Activated CD4-positive, alpha-beta T cell treated with anti-CD3 and anti-CD28 coated beads, Interleukin-2, amount 10 ng/mL, durations not matched to agents 7 days and 5 days (primary cell): ENCODE measurements at places on chromosomes 3 and 15. TPM values are rescaled to one million over a fixed set of nuclear protein-coding genes. Genes with fewer than 3 reads are reported as not detected.

TRH gene
- not detected for total RNA-seq

NDUFB5 gene
- 91.7 TPM for total RNA-seq

KBTBD12 gene
- not detected for total RNA-seq

GOLGA6D gene
- total RNA-seq, result not detected

PARP15 gene
- 39.8 TPM for total RNA-seq

CYP1A2 gene
- total RNA-seq, result not detected

BCL2A1 gene
- total RNA-seq, result 14.8 TPM

AQP9 gene
- total RNA-seq, result not detected

GRAMD2A gene
- not detected for total RNA-seq

PLCB2 gene
- total RNA-seq, result 196 TPM

EPHB1 gene
- total RNA-seq, result 1.2 TPM

HTR3E gene
- not detected for total RNA-seq

SUSD5 gene
- total RNA-seq, result not detected

OR5H15 gene
- not detected for total RNA-seq

GABRB3 gene
- not detected for total RNA-seq

LDHAL6B gene
- not detected for total RNA-seq

GRK7 gene
- not detected for total RNA-seq

STOML1 gene
- total RNA-seq, result 12.0 TPM
